ENCODE measurements at places on chromosomes 4 and X.

DNA sequence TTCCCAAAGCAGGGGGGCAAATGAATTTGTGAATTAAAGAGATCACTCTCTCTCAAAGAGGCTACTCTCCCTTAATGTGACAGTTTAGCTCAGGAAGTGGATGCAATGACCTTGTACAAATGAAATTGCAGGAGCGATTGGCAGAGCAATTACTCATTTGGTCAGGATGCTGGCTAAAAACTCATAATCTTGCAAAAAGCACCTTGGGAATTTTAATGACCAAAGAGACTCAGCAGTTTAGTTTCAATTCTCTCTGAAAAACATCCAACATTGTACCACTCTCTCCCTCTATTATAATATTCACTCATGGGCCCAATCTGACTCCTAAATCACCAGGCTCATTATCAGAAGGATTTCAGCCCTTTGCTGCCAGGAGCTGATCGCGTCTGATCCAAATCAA lies 26.1 kb downstream of the PDGFC start:
- no peak for DNase-seq

GRCh38 chrX:112830540-112830939 lies 10.1 kb downstream of the AMOT start:
- DNase-seq: no peak

DNA sequence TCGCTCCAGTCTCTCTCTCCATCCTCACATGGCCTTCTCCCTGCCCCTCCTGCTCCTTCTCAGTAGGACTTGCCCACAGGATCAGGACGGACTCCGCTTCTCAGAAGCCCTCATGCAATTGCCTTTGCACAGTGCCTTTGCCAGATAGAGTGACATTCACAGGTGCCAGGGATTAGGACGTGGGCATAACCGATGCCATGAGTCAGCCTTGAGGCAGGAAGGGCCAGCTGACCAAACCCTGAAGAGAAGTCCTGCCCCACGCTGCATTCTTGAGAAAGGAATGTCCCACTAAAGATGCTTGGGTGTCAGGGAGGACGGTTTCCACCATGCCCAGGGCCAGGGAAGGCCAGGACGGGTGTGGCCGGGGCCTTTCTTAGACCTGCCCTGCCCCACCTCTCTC lies 6.6 kb upstream of the GRPEL1 start:
- peak; percentile 19 for DNase-seq

- DNase-seq: peak; percentile 51
Measured at GRCh38 chrX:149495573-149496071, 9.5 kb downstream of the IDS start.

- no peak for DNase-seq
Measured at GRCh38 chrX:51860679-51861078, 32.7 kb upstream of the MAGED1 start.

- peak; percentile 49 for DNase-seq
Measured at GRCh38 chr4:111961809-111962208, 183.4 kb upstream of the FAM241A start.

DNA sequence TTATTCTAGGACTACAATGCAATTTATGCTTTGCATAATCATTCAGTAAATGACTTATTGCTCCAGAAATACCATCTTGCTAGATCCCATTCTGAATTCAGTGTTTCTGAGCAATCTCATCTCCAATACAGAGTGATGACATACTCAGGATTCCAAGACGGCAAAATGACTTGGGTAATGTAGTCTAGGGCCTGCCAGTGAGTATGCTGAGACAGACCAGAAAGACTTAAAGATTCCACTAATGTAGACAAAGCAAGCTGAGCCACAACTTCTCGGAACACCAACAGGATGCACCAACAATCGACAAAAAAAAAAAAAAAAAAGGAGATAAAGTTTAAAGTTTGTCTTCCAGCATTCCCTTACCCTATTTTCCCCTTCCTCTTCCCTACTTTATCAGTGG lies 919 bp upstream of the SEC24B start:
- no peak for DNase-seq

DNA sequence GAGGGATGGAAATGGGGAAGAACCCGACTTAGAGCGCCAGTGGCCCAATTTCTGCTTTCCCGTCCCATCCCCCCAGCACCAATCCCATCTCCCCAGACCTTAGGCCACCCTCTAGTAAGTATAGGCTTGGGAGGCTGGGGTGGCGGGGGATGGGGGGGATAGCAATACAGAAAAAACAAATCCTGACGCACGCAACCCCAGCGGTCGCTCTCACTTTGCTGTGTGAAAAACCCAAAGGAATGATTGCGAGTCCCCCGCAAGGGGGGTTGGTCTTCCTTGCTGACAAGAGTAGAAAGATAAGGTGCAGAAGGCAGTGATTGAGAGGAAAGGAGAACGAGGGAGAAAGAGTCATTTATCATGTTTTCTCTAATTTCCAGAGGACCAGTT lies 863 bp downstream of the CPE start:
- DNase-seq: no peak
